ENCODE measurements at places on chromosomes 2 and 18.

- no peak for DNase-seq
Measured at GRCh38 chr2:120910956-120911951, 175.6 kb downstream of the GLI2 start.

DNA sequence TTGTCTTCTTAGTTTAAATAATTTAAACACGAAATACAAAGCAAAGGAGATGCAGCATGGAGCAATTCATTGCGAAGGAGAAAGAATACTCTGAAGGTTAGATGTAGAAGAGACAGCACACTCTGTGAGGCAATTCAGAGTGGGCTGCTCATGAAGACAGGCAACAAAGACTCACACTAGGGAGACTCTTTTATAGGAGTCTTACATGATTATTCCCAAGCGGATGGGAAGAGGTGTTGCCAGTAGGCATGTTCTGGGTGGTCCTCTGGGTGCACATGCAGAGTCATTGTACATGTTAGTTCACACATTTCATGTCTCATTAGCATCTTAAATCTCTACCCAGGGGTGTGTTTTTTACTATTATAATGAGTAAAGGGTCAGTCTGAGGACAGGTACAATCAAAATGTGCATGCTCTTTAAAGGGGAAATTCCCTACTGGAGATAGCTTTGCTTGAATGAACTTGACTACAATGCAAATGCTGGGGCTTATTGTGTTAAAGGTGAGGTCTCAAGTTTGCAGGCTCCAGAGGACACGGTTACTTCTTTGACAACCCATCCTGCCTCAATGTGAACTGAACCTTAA, 275.5 kb downstream of the CDH19 start:
- no peak for DNase-seq

- DNase-seq = no peak
Measured at GRCh38 chr2:133166031-133166430, 402.2 kb downstream of the NCKAP5 start.

GRCh38 chr2:72920318-72921087, 3.2 kb downstream of the EMX1 start:
- no peak for DNase-seq

All from activated CD4-positive, alpha-beta T cell treated with anti-CD3 and anti-CD28 coated beads, Interleukin-2, amount 10 ng/mL, durations not matched to agents 7 days and 5 days (primary cell).